ENCODE measurements at places on chromosomes 16 and 17.
A peak's percentile ranks its signal among the peaks of the same experiment; 100 is the strongest.

DNA sequence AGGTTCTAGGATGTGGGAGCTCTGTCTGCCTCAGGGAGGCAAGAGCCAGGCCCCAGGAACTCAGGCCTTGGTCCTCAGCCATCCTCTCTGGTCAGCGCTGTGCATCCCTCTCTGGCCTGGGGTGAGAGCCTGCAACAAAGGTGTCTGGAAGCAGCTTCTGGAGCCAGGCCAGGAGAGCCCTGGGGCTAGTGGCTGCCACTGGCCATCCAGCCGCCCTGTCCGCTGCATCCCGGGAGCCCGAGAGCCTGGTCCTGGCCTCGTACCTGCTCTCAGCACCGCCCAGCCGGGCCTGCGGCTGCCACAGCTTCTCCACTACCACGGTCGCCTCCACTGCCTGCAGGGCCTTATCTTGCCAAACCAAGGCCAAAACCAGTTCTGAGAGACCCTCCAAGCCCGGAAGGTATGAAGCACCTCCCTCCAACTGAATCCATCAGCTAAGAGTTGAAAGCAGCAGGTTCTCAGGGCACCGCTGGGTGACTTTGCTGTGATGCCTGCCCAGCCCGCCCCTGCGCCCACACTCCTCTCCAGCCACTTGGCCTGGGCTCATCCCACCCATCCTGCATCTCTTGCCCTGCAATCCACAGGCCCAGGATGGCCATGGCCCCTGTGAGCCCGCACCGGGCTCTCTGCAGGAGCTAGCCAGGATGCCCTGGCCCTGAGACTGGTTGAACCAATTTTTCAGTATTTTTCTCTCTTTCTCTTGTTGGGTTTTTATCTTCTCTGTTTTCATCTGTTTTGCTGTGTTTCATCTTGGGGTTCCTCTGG, 85.7 kb downstream of the AMFR start:
- DNase-seq = no peak

DNA sequence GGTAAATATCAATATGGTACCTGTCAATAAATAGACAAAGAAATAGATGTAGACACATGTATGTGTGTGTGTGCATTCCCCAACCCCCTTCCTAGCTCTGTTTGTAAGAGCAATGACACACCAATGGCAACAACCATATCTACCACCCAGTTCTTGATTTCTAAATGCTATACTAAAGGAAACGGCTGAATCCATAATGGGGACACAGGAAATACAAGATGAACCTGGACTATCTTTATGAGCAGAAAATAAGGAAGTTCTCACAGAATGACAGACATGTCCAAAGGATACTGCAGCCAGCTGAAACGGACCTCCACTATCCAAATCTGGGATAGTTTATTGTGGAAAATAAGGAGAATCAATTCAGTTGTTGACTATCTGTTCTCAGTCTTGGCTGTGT, 75.3 kb downstream of the MYO1D start:
- no peak for DNase-seq

DNA sequence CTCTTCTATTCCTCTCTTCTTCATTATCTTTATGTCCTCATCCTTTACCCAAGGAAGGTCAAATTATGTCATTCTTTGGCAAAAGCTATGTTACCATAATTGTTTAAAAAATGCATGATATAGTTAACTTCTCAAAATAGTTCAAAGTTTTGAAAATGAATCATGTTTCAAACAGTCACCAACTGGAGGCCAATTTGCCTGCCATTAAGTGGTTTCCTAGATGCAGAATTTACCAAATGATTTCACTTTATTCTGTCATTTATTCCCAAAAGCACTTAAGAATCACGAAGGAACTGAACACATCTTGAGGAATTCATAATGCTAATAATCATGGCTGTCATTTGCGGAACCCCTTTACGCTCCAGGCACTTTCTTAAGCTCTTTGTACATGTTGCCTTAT, 190.9 kb upstream of the CDH11 start:
- DNase-seq = peak; percentile 24

- peak; percentile 68 for DNase-seq
These were observed 46.8 kb downstream of the CYB561 start for GRCh38 chr17:63399316-63399715.

DNA sequence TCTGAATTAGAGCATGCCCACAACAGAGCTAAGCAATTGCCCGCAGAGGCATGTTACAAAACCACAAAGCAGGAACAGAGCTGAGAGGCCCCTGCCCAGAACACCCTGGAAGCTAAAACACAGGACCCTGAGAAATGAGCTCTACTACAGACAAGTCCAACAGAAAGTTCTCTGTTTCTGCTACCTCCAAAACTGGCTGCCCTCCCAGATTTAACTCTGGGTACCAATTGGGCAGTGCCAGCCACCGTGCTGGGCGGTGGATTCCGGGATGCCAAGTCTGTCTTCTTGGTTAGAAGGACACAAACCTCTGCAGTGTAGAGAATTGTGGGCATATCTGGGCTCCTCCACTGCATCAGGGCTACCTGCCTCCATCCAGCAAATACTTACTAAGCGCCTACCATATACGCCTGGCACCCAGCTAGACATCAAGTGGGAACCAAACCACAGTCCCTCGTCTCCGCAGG, 1.0 kb downstream of the CMTM4 start:
- no peak for DNase-seq

DNA sequence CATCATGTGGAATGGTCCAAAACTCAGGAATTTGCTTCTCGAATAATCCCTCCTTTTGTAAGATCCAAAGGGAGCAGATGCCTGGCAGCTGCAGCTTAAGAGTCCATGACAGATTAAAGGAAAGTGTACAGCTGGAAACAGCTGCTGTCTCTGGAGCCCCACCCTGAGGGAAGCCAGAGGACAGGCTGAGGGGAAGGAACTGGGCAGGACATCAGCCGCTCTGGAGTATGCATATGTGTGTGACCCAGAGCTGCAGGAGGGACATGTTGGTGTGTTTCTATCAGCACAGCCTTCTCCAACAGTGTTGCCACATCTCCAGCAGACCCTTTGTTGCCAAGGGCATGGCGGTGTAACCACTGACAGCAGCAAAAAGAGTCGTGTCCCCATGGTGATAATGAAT, 46.2 kb downstream of the CYB561 start:
- peak; percentile 56 for DNase-seq
